ENCODE measurements at places on chromosomes 12 and 14.

GRCh38 chr12:89047856-89048418 is 304.4 kb downstream of the DUSP6 start:
- DNase-seq, result no peak

DNA sequence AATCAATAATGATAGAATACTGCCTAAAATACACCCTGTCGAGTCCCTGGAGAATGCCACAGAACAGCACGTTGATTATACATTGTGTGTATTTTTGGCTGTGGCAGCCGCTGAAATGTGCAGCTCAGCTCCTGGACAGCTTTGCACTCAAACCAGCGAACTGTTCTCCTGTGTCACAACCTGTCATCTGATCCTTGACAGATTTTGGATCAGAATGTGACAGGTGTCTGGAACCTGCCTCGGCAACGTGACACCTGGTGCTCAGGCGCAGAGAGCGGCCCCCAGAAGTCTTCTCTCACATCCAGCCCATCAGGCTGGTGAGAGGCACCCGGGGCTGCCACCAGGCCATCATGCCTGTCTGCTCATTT is 19.3 kb downstream of the MVK start:
- no peak for DNase-seq

GRCh38 chr14:53462931-53463778 is 310.0 kb upstream of the DDHD1 start:
- no peak for DNase-seq

GRCh38 chr12:44294649-44295048 is 458.8 kb downstream of the TMEM117 start:
- DNase-seq, result no peak

- DNase-seq, result no peak
Measured at GRCh38 chr12:119283310-119283709, 51.2 kb upstream of the CCDC60 start.

- DNase-seq, result no peak
Measured at GRCh38 chr14:32368107-32368506, 39.0 kb downstream of the AKAP6 start.

GRCh38 chr12:8513256-8513655 is at the start of gene CLEC4D:
TSS of gene CLEC4D (plus strand) at chr12:8513503. CDS start at chr12:8513733, 230 bp downstream.
- DNase-seq, result no peak

DNA sequence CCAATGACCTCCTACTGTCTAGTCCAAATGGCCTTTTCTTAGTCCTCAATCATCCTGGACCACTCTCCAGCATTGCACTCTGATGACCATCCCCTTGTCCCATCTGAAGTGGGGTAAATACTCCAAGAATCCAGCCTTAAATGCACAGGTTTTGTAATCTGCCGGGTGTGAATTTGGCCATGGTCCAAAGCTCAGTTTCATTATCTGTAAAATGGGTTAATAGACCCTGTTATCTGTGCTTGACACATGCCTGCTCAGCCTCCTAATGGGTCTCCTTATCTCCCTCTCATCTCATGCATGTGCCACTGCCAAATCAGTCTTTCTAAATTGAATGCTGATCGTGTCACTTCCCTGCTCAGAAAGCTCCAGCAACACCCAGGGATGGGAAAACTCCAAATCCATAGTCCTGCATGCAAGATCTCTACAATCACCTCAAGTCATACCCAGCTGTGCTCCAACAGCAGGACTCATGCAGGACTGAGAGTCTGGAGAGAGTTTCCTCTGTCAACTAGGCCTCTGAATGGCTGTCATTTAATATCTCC is 22.3 kb downstream of the LGR5 start:
- no peak for DNase-seq

DNA sequence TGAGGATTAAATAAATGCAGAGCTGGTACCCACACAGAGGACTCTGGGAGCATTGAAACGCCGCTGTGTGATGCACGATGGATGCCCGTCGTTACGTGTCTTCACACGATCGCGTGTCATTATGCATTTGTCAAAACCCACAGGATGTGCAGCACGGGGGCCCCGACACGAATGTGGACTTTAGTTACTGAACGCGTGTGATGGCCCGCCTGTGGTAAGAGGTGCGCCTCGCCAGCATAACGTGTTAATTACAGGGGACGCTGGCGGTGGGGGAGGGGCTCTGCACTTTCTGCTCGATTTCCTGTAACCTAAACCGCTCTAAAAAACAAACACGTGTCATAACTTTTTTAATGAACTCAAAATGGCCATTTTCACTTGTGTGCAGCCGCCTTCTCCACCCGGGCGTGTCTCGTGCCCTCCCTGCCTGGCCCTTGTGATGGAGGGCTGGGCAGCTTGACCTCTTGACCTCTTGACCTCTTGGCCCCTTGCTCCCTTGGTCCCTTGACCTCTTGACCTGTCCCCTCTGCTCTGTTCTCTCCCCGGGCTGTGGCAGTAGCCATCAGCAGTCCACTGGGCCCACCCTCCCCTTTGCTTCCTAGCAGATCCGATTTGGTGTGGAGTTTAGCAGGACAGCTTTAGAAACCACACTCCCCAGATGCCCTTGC is 33.7 kb upstream of the GALNT9 start:
- DNase-seq, result no peak

GRCh38 chr14:71524320-71524982 is 407.8 kb upstream of the RGS6 start:
- no peak for DNase-seq

GRCh38 chr12:12741660-12742059 is 24.5 kb downstream of the CDKN1B start:
- no peak for DNase-seq

DNA sequence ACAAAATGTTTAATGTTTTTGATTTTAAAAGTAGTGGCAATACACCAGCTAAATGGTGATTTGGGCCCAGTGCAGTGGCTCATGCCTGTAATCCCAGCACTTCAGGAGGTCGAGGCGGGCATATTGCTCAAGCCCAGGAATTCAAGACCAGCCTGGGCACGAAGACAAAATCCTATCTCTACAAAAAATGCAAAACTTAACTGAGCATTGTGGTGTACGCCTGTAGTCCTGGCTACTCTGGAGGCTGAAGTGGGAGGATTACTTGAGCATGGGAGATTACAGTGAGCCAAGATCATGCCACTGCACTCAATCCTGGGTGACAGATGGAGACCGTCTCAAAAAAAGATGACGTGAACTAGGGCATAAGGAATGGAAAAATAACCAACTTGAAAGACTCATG is 4.7 kb downstream of the RPL36AL start:
- no peak for DNase-seq

DNA sequence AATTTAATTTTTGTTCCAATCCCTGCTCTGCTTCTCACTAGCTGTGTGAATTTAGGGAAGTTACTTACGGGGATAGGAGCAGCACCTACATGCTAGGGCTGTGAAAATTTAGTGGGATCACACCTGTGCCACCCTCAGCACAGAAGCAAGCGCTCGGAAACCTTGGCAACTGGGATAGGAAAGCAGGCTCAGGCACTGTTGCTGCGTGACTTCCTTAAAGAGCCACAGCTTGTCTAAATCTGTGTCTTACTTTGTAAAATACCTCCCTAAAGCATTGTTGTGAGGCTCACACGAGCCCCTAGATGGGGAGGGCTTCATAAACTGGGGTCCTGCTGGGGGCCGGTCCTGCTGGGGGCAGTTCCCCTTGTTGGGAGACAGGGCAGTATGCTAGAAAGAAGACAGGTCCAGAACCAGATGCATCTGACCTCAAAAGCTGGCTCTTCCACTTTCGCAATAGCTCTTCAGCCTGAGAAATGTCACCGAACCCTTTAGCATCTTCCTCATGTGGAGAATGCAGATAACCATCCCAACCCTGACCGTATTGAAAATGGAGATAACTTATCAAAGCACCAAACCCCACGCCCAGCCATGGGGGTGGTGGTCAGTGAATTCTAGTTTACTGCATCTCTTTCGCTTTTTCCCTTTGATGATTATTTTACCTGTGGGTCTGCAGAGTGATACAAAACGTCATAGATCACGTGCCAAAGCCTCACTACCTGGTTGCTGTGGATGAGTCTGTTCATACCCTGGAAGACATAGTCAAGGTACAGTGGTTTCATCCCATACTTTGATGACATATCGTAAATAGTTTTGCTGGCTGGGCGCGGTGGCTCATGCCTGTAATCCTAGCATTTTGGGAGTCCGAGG is 54.1 kb downstream of the AK7 start:
- DNase-seq, result no peak

DNA sequence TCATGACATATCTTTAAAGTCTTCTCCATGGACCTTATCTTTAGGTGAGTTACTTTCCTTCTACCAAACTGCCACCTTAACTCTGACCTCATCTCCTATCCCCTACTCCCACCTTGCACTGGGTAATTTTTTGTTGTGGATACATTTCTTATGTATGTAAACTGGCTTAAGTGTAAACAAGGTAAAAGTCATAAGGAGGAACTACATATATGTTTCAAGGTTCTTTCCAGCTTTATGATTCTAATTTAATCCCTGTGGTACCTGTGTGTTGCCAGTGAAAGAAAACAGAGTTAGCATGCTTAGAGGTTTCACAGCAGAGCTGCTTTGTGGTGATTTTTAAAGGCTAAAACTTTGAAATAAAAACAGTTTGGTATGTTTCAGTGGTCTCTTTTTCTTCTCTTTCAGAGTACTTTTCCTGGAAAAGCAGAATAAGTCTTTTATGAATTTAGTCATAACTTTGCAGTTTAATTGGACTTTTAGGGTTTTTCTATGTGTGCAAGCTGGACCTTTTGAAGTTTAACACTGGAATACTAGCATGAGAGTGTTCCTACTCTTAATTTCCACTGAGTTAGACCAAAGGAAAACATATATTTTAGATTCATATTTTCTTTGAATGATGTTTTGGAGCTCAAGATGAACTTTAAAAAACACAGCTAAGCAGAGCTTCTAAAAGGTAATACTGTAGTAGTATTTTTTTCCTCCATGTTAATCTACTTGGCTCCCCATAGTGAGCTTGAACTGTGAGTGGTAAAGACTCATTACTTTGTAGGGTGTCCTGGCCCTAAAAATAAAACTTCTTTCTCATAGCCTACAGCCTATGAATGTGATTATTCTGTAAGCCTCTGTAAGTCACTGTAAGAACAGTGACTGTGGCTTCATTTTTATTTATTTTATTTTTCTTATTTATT is 105.4 kb downstream of the FUT8 start:
- DNase-seq, result no peak

- DNase-seq, result no peak
Measured at GRCh38 chr14:54310151-54310850, 86.5 kb upstream of the CDKN3 start.

- no peak for DNase-seq
Measured at GRCh38 chr12:123928274-123928865, 44.3 kb downstream of the CCDC92 start.

- DNase-seq, result no peak
Measured at GRCh38 chr14:65225299-65226159, 123.2 kb upstream of the MAX start.

- DNase-seq, result no peak
Measured at GRCh38 chr14:33762161-33762851, 188.6 kb downstream of the EGLN3 start.

DNA sequence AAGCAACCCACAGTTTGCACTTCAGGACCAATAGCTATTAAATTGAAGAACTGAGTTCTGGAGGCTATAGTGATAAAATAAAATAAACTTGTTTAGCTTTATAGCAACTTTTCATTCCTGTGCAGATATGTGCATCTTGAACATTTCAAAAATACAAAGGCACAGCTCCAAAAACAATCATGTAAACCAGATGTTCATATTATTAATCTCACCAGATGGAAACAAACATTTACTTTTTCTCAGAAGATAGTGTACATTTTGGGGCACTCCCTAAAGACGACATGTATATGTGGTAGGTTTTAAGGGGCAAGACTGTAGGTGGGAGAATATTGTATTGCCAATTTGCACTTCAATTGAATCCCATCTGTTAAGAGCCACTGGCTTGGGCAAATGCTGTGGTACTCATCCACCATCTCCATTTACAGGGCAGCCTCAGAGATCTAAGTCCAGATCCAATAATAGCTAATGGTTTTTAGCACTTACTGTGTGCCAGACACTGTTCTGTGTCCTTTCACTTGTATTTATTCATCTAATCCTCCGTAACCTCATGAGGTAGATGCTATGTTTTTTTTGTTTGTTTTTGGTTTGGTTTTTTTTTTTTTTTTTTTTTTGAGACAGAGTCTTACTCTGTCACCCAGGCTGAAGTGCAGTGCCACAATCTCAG is 49.1 kb downstream of the PTGER2 start:
- DNase-seq, result no peak

DNA sequence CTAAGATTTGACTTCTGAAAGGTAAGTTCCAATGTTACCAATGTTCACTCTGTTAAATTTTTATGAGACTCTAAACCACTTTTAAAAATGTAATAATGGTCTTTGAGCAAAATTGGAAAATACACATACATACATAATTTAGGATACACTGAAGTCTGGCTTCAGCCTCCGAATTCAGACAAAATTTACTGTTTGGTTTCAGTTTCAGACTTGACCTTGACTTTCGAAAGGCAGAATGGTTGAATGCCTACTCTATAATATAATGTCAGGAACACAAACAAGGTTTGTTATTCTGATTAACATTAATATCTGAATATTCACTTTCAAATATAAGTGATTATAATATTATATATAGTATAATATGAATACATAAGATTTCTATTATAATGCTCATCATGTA is 74.1 kb upstream of the KRAS start:
- no peak for DNase-seq

- DNase-seq, result no peak
Measured at GRCh38 chr12:1835211-1836131, 15.1 kb downstream of the LRTM2 start.

- no peak for DNase-seq
Measured at GRCh38 chr12:61863811-61864210, 396.4 kb upstream of the USP15 start.

- no peak for DNase-seq
Measured at GRCh38 chr14:97408937-97409815, 612.0 kb downstream of the VRK1 start.

DNA sequence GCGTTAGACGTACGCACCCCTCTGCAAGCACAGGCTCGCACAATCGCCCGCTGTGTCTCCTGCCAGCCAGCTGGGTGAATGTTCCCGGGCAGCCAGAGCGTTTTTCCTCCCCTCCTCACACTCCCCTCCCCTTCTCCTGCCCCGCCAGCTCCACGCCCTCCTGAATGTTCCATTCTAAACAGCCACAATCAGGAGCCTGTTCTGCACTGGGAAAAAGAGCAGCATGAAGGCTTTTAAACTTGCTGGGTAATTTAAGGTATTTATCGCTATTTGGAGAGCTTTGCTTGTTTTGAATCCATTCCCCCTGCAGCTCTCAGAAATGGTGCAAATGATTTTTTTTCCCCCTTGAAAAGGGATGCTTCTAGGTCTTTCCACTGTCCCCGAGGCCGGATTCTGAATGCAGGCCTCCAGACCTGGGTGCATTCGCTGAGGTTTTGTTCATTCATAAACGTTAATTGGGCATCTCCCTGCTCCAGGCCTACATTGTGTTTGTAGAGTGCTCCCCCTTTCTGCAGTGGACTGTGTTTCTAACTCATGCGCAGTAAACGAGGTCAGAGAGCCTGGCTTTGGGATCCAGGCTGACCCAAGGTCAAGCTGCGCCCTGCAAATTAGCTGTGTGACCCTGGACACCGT is 212.5 kb downstream of the CHST11 start:
- no peak for DNase-seq

DNA sequence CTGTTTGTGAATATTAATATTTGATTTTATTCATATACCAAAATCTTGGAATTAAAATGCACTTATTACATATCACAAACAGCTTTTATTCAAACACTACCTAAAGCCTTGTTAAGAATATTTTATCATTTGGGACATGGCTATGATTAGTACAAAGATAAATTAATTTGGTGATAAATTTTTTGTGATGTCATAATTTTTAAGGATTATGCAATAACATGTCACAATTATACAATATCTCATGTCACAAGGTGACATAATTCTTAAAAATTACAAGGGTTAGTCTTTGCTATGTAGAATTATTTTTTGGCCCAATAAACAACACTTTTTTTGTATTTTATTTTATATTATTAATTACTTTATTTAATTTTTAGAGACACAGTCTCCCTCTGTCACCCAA is 113.7 kb downstream of the TMTC3 start:
- no peak for DNase-seq
